ENCODE measurements at places on chromosomes 12 and 14. TPM values are rescaled to one million over a fixed set of nuclear protein-coding genes. Genes with fewer than 3 reads are reported as not detected.

Gene HIF1A
- 97.5 TPM for total RNA-seq

Gene DAAM1
- total RNA-seq: 15.9 TPM

Gene SLC7A7
- total RNA-seq: 2.6 TPM

DNA sequence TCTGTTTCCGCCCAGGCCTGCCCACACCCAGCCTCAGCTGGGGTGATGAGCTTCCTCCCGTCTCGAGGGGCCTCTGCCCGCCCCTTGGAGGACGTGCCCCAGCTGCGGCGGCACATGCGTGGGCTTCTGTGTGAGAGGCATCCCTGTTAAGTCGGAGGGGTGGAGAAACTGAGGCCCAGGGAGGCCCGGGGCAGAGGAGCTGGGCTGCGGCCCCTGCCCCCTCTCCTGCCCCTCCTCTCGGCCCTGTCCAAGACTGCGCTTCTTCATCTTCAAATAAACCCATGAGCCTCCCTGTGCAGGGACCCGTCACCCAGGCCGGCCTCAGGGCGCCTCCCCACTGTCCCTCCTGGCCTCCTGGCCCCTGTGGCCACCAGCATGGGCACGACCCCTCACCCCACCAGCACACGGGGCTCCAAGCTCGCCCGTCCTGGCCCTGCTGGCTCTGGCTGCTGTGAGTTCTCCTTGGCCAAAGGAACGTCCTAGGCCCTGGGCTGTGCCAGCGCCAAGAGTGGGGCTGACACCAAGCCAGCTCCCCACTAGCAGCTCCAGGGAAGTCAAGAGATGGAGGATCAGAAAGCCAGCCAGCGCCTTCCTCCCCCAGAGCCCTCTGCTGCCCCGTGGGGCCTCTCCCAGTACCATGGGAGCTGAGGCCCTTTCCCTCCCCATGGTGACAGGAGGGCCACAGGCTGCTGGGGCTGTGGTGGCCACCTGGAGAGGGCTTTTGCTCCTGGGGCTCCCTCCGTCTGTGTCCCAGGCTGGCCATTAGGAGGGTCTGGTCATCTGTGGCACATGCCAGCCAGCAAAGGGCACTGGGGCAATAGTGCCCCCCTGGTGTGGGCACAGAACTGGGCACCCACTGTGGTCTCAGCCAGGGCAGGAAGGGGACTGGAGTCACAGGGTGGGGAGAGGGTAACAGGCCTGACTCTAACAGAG lies 180.4 kb downstream of the KIF26A start:
- peaks cover 5% of the 10 kb centered on the region for H3K4me1 ChIP-seq
- H3K36me3 ChIP-seq: no peaks in the 10 kb centered on the region
- DNase-seq: no peak
- peaks cover 8% of the 10 kb centered on the region for H3K27me3 ChIP-seq
- H3K4me3 ChIP-seq: no peak overlapping the region

DNA sequence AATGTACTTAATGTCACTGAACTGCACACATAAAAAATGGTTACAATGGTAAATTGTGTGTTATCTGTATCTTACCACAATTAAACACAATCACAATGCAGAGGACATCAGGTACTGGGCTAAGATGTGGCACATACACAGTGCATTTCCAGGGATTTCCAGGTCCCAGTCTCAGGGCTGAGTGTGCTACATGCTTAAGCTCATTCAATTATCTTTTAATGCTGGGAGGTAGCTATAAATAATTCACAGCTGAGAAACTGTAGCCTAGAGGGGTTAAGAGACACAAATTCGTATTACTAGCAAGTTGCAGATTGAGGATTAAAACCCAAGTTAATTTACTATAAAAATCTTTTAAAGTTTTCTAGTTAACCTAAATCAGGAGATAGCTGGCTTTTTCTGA lies 67.1 kb downstream of the CRACR2A start:
- no peak overlapping the region for H3K4me3 ChIP-seq
- no peak overlapping the region for H3K27ac ChIP-seq
- no peak for DNase-seq

DNA sequence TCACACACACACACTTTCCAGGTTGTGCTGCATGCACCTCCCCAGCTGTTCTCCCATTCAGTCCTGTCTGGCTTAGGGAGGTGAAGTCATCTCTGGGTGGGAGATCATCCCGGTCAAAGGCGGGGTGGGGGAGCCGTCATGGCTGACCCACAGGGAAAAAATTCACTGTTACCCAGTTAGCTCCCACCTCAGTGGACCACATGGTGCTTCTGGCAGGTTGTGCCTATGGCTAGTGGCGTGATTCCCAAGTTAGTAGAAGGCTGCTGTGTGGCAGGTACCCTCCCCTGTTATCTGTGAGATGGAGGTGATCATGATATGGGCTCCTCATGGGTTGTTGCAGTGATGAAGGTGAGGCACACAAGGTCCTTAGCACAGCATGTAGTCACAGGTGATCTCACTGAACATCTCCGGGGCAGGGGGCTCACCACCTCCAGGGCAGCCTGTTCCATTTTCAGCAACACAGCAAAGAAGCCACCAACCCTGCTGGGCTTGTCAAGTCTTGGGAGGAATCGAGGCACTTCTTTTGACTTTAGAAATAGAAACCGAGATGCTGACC lies 154.9 kb upstream of the CCND2 start:
- H3K4me1 ChIP-seq: peaks cover 31% of the 10 kb centered on the region

- peaks cover 58% of the 10 kb centered on the region for H3K4me1 ChIP-seq
- peak overlapping the region; percentile 100 for H3K27ac ChIP-seq
- peaks cover 8% of the 10 kb centered on the region for H3K36me3 ChIP-seq
- peak overlapping the region; percentile 94 for H3K4me3 ChIP-seq
- H3K27me3 ChIP-seq: no peaks in the 10 kb centered on the region
These were observed 760 bp downstream of the ACTN1 start for GRCh38 chr14:68978172-68978911.

- peaks cover 2% of the 10 kb centered on the region for H3K4me1 ChIP-seq
- DNase-seq: no peak
- no peak overlapping the region for H3K4me3 ChIP-seq
These were observed 118.3 kb downstream of the DAAM1 start for GRCh38 chr14:59306775-59307174.

DNA sequence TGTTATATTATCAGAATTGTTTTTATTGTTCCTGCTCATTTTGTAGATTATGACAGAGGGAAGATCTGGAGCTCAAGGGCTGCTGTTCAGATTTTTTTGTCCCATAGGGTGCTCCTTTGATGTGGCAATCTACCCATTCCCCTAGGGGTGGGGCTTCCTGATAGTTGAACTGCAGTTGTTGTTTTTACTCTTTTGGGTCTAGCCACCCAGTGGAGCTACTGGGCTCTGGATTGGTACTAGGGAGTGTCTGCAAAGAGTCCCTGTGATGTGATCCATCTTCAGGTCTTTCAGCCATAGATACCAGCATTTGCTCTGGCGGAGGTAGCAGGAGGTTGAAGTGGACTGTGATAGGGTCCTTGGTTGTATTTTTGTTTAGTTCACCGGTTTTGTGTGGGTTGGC lies 57.9 kb upstream of the SLCO1B1 start:
- no peak overlapping the region for H3K4me3 ChIP-seq
- no peak for DNase-seq

Measured in naive thymus-derived CD8-positive, alpha-beta T cell (primary cell).